SK-N-SH (cell line): ENCODE measurements at places on chromosomes 4 and X.

GRCh38 chr4:24166501-24166900, 276.7 kb upstream of the PPARGC1A start:
- no peak overlapping the region for H3K27ac ChIP-seq
- DNase-seq, result no peak
- H3K27me3 ChIP-seq, result no peaks in the 10 kb centered on the region

DNA sequence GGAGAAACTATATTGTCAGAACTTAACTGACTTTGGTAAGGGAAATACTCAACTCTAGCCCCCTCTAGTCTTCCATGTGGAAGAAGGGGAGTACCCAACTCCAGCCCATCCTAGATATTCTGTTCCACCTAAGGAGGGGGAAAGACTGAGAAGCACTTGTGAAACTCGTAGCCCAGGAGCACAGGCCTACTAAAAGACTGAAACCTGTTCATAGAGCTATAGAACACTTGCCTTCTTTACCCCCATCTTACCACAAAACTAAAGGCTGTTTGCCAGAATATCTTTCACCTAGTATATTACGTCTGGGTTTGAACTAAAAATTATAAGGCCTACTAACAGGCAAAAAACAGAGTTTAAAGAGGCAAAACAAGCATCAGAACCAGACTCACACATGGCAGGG, 15.5 kb downstream of the CLDN22 start:
- no peaks in the 10 kb centered on the region for H3K4me1 ChIP-seq
- H3K36me3 ChIP-seq, result peaks cover 3% of the 10 kb centered on the region; the same call in 1 of the 2 replicates
- H3K27ac ChIP-seq, result no peak overlapping the region

DNA sequence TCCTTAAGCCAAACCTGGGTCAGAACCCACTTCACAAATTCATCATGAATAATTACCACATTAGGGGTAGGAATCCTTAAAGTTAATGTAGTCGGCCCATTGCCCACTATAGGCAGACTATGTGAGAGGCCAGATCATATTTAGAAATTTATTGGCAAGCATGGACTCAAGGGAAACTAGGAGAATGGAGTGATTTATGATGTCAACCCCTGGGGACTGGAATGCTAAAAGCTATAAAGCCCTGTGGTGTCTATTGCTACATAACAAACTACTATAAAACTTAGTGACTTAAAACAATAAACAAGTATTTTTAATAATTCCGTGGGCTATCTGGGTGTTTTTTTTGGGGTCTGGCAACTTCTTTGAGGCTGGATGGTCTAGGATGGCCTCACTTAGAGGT, 93.9 kb downstream of the PPP1R2C start:
- no peak for DNase-seq
- no peak overlapping the region for H3K4me3 ChIP-seq
- no peak overlapping the region for H3K27ac ChIP-seq
- no peaks in the 10 kb centered on the region for H3K36me3 ChIP-seq
- H3K27me3 ChIP-seq, result no peaks in the 10 kb centered on the region; the same call in 1 of the 2 replicates

- peaks cover 4% of the 10 kb centered on the region; the same call in 1 of the 2 replicates for H3K4me1 ChIP-seq
- no peaks in the 10 kb centered on the region for H3K27me3 ChIP-seq
- H3K27ac ChIP-seq, result no peak overlapping the region
- no peak for DNase-seq
- H3K36me3 ChIP-seq, result peaks cover 36% of the 10 kb centered on the region
- no peak overlapping the region for H3K4me3 ChIP-seq
These were observed 210.8 kb downstream of the ARHGAP10 start for GRCh38 chr4:147942729-147943128.

DNA sequence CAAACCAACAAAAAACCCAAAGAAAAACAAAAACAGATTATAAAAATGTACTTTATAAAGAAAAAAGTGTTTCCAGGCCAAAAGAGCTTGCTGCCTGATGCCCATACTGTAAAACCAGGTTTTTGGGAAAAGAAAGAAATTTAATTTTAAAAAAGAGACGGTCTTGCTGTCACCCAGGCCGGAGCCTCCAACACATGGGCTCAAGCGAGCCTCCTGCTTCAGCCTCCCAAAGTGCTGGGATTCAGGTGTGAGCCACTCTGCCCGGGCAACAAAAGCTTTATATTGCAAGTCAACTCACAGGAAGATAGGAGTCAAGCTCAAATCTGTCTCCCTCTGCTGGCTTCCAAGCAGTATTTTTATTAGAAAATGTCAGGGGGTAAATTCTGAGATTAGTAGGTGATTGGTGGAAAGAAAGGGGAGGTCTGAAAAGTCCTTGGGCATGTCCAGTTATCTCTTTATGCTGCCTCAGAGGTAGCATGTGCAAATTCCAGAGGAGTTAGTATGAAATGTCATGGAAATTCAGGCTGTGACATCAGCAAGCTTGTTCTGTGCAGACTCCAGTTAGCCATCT, 39.4 kb downstream of the MGST2 start:
- DNase-seq, result no peak
- H3K36me3 ChIP-seq, result peaks cover 10% of the 10 kb centered on the region
- no peak overlapping the region for H3K4me3 ChIP-seq
- H3K27ac ChIP-seq, result no peak overlapping the region

GRCh38 chrX:136146614-136147314, 569 bp upstream of the FHL1 start:
- H3K27ac ChIP-seq, result no peak overlapping the region
- no peak for DNase-seq
- H3K4me1 ChIP-seq, result no peaks in the 10 kb centered on the region
- H3K4me3 ChIP-seq, result peak overlapping the region; percentile 60
- H3K36me3 ChIP-seq, result no peaks in the 10 kb centered on the region

- no peaks in the 10 kb centered on the region for H3K4me1 ChIP-seq
- peak; percentile 14 for DNase-seq
- H3K27ac ChIP-seq, result peak overlapping the region; percentile 39; the same call in 1 of the 2 replicates
- no peaks in the 10 kb centered on the region for H3K27me3 ChIP-seq
These were observed 113.0 kb upstream of the VAMP7 start for GRCh38 chrX:155767876-155768769.

GRCh38 chr4:183903021-183903760, 1.9 kb upstream of the STOX2 start:
- H3K4me1 ChIP-seq, result no peaks in the 10 kb centered on the region
- no peak overlapping the region for H3K27ac ChIP-seq
- no peak overlapping the region for H3K4me3 ChIP-seq
- H3K27me3 ChIP-seq, result peaks cover 38% of the 10 kb centered on the region
- H3K36me3 ChIP-seq, result no peaks in the 10 kb centered on the region
- no peak for DNase-seq

- no peaks in the 10 kb centered on the region for H3K27me3 ChIP-seq
- H3K4me3 ChIP-seq, result no peak overlapping the region
- no peak for DNase-seq
- H3K36me3 ChIP-seq, result no peaks in the 10 kb centered on the region
These were observed 398.3 kb downstream of the PRDM5 start for GRCh38 chr4:120524237-120524636.

DNA sequence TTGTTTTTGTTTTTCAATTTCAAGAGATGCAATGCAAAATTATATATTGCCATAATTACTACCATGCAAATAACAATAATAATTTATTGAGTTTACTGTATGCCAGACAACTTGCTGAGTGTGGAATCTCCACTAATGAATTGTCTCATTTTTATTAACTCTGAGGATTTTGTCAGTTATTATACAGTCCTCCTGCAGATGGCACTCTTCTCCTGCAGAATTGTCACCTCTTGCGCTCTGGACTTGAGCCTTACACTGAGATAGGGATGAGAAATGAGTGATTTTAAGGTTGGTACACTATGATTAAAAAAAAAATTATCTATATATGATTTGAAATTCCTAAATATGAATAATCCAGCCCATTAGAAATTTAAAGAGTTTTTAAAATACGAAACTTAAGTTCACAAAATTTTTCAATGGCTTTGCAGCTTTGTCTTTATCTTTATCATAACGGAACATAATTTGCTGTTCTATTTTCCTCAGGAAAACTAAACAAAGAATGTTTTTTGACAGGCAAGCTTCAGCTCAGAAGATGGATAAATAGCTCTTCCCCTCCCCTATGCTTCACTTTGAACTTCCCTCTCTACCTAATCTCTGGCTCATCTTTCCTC, 12.7 kb upstream of the PAQR3 start:
- no peak overlapping the region for H3K4me3 ChIP-seq
- peak; percentile 30 for DNase-seq
- H3K27ac ChIP-seq, result no peak overlapping the region
- H3K27me3 ChIP-seq, result no peaks in the 10 kb centered on the region
- H3K36me3 ChIP-seq, result no peaks in the 10 kb centered on the region

DNA sequence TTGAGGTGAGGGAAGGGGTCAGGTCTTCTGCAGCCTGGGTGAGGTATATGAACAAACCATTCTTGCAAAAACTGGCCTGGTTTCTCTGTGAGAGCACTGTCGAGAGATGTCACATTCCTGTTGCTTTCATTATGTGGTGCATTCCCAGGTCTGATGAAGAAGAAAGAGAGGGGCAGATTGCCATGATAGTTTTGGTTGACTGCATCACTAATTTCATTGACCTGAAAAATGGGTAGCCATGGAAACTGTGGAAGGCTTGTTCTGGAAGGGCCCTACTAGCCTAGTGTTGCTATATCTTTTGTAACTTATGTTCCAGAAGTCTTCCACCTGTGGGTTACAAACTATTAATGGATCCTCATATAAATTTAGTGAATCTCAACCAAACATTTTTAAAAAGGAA, 32.9 kb upstream of the CYBB start:
- H3K4me3 ChIP-seq, result no peak overlapping the region
- H3K27me3 ChIP-seq, result no peaks in the 10 kb centered on the region; the same call in 1 of the 2 replicates
- no peaks in the 10 kb centered on the region for H3K36me3 ChIP-seq

- H3K27ac ChIP-seq, result peak overlapping the region; percentile 90
- H3K4me3 ChIP-seq, result no peak overlapping the region
- DNase-seq, result no peak
- H3K4me1 ChIP-seq, result no peaks in the 10 kb centered on the region; the same call in 1 of the 2 replicates
- no peaks in the 10 kb centered on the region for H3K27me3 ChIP-seq
These were observed 63.7 kb upstream of the HHIP start for GRCh38 chr4:144582105-144582850.

- peaks cover 67% of the 10 kb centered on the region for H3K36me3 ChIP-seq
- no peaks in the 10 kb centered on the region for H3K27me3 ChIP-seq
- peaks cover 19% of the 10 kb centered on the region; the same call in 1 of the 2 replicates for H3K4me1 ChIP-seq
- no peak for DNase-seq
These were observed 3.8 kb downstream of the ANKRD50 start for GRCh38 chr4:124708517-124709300.
